Spinal cord (tissue), 10 donors: ENCODE measurements at places on chromosomes 3 and 15. TPM values are rescaled to one million over a fixed set of nuclear protein-coding genes. Genes with fewer than 3 reads are reported as not detected.
A peak's percentile ranks its signal among the peaks of the same experiment; 100 is the strongest.

DNA sequence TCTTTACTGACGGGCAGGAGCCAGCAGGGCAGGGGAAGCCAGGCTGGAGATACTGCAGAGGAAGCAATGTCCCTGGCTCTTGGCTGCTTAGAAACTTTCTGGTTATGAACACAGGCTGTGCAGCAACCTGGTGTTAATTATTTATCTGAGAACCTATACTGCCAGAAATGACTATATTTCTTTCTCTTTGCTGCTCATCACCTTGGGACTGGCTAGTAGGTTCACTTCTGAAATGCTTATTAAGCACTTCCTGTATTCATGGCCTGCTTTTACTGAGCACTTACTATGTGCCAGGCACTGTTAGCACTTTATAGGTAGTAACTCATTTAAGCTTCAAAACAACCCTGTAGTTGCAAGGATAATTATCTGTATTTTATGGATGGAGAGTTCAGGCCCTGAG, 57.6 kb downstream of the RAB11A start:
- no peak for DNase-seq

DNA sequence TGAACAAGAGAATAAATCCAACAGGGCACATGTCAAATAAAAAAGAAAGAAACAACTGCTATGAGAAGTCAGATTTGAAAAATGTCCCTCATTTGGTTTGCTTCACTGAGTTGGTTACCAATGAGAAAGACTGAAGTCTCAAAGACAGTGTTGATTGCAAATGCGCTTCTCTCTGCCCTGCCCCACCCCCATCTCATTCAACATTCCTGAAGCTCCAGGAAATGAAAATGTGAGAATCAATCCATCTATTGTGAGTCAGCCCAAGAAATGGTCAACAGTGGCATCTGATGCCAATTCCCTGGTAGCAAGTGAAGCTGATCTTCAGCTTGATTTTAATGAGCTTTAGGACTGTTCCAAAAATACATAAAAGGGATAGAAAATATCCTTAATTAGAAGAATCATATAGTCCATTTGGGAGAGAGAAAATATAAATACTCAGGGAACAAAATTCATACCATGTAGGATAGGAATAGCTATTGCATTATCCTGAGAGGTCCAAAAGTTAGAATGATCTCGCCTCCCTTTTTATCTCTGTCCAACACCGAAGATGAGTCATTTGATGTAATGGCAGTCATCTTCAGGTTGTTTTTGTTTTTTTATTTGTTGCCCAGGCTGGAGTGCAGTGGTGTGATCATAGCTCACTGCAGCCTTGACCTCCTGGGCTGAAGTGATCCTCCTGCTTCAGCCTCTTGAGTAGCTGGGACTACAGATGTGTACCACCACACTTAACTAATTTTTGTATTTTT, 200.3 kb upstream of the UMPS start:
- no peak for DNase-seq

GRCh38 chr3:170189398-170190256, 8.1 kb upstream of the PHC3 start:
- DNase-seq: no peak

DNA sequence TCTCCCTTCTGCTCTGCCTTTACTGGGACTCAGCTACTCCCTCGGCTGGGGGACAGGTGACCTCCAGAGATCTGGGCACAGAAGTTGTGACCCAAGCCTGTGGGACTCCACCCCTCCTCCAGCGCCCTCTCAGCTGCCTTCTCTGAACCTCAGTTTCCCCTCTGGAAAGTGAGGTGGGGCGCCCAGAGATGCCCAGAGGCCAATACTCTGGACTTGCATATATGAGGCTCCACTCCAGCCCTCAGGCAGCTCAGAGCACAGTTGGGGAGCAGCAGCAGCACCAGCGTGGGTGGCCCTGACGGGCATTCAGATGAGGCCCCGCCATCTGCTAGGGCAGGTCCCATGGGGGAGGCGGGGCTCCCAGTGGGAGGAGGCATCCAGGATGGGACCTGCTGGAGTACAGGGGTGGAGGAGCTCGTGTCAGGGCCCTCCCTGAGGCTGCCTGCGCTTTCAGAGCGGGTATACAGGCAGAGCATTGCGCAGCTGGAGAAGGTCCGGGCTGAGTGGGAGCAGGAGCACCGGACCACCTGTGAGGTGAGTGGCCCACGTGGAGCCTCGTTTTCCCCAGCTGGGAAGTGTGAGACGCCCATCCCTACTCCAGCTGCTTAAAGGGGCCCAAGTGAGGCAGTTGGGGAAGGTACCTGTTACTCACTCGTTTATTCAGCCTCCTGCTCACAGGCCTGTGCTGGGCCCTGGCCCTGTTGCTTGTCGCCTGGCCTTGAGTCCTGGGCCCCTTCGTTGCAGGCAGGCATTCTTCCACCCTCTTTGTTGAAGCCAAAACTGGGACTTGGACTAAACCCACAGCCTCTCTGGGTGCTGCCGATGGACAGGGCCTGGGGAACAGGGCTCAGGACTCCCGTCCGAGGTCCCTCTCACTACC, 35.4 kb downstream of the PSTPIP1 start:
- no peak for DNase-seq

- DNase-seq: no peak
Measured at GRCh38 chr3:60178931-60179653, 1072.2 kb downstream of the FHIT start.

DNA sequence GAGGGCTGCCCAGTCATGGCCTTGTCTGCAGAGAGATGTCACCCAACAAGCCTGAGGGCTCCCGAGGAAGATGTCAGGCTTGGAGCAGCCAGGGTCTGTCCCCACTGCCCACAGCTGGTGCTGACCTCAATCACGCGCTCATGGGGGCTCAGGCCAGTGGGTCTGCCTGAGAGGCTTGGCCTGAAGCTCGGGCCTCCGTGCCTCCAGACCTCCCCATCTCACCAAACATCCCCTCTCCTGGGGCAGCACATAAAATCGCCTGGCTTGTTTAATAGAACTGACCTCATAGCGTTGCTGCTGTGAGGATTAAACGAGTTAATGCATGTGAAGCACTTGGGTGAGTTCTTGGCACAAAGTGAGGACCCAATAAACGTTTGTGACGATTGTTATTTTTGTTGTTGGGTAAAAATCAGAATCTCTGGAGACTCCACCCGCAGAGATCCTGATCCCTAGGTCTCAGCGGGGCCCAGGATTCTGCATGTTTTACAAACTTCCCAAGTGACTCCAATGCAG, 3.5 kb downstream of the LRRC15 start:
- DNase-seq: no peak

- no peak for DNase-seq
Measured at GRCh38 chr15:52558196-52558595, 10.6 kb downstream of the ARPP19 start.

- DNase-seq: no peak
Measured at GRCh38 chr15:41746802-41747201, 27.5 kb upstream of the MAPKBP1 start.

DNA sequence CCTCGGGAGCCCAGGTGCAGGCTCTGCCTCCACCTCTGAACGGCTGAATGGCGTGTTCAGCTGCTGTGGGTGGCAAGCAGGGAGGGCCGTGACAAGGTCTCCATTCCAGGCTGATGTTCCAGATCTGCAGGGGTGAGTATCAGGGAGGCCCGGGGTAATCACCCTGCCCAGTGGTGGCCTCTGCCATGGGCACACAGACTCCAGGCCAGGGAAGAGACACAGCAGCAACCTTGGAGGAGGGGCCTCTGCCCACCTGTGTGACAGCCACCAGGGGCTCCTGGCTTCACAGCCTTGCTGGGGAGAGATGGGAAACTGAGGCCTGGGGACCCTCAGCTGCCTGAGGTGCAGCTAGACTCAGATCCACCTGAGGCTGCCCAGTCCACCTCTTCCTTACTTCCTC, 25.6 kb upstream of the ACAD9 start:
- no peak for DNase-seq

DNA sequence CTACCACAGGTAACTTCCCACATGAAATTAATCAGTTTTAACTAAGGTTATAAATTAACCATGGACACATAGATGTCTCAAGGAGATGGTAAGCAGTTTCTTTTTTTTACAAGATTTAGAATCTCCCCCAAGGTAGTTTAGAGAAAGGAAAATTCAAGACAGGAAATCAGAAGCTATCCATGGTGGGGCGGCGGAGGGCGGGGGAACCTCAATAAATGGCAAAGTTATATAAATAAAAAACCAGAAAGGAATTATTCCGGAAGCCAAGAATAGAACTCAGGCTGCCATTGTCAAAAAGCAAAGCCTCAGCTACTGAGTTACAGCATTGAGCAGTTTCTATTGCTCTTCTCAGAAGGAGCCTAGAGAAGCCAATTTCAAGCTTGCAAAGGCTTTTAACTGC, 172.1 kb upstream of the SMAD3 start:
- DNase-seq: no peak

DNA sequence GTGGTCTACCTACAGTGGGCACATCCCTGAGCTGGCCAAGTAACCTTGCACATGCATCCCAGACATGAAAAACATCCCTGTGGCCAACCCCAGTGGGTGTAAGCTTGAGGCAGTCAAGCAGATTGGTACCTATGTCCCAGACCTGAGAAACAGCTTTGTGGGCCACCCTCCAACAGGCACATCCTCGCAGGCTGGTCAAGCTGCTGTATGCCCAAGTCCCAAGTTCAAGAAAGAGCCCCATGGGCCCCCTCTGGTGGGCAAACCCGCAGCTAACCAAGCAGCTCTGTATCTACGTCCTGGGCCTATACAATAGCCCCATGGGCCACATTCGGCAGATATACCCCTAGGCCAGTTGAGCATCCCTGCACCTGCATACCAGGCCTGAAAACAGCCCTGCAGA, 186.3 kb upstream of the GPR149 start:
- no peak for DNase-seq

- no peak for DNase-seq
Measured at GRCh38 chr3:63814237-63814636, 4.9 kb upstream of the C3orf49 start.

GRCh38 chr3:88084097-88084501, 25.0 kb downstream of the ZNF654 start:
- DNase-seq: no peak

DNA sequence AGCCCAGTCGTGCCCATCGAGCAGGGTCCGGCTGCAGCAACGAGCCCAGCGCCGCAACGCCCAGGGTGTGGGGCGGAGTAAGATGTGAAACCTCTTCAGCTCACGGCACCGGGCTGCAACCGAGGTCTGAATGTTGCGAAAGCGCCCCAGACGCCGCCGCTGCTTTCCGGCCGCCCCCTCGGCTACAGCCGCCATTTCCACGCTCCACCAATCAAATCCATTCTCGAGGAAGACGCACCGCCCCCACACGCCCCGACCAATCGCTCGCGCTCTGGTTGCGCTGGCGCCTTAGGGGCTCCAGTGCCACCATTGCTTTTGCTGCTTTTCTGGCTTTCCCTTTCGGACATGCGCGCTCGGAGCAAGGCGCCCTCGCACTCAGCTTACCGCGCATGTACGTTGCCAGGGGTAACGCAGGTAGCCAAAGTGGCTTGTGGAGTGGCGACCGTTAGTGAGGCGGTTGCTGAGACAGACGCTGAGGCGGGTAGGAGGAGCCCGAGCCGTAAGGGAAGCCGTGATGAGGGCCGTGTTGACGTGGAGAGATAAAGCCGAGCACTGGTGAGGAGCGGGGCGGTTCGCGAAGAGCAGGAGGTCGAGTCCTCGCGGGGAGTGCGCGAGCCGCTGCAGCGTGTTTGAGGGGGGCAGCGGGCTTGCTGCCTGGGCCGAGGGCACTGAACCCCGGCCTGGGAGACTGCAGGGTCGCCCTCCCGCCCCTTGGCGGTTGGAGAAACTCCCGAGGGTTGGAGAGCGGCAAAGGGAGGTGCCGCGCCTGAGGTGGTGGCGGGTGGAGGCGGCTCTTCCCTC, at the start of the genes IFT122 and MBD4:
TSS of gene IFT122 (plus strand) at position 408 of the 801 bp plus-strand sequence. CDS start at position 515, 107 bp downstream.
TSS of gene MBD4 (minus strand) at position 132 of the 801 bp plus-strand sequence. CDS start at position 17, 115 bp downstream.
- peak; percentile 95 for DNase-seq

GOLGA8T gene
- total RNA-seq: 1.1 TPM

PRSS50 gene
- total RNA-seq: 0.50 TPM

HERC2 gene
- 62.9 TPM for total RNA-seq

SH3GL3 gene
- total RNA-seq: 46.6 TPM

TARS3 gene
- 26.0 TPM for total RNA-seq

SCG3 gene
- 56.0 TPM for total RNA-seq

ASB14 gene
- 0.59 TPM for total RNA-seq

SGO1 gene
- 4.6 TPM for total RNA-seq

PLA2G4D gene
- total RNA-seq: 0.06 TPM
